ENCODE measurements at places on chromosomes 3 and 15. TPM values are rescaled to one million over a fixed set of nuclear protein-coding genes. Genes with fewer than 3 reads are reported as not detected.

- H3K27ac ChIP-seq = no peak overlapping the region
- no peaks in the 10 kb centered on the region for H3K27me3 ChIP-seq
- no peaks in the 10 kb centered on the region for H3K4me1 ChIP-seq
- H3K36me3 ChIP-seq = no peaks in the 10 kb centered on the region
Observed at GRCh38 chr15:70353606-70354345, 256.1 kb upstream of the TLE3 start.

DNA sequence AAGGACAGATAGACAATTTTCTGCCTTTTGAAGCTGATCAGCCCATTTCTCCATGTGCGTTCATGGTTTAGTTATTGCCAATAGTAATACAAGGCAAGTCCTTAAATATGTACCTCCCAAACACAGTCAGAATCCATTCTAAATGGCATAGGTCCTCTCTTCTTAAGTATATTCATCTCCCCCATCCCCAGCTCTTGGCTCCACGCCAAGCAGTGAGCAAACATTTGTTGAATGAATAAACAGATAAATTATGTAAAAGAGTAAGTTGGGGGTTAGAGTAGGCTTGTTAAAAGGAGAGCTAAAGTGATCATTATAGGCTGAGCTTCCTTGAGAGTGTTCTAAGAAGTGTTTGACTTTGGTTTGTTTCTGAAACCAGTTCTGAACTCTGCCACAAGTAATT lies 241.3 kb downstream of the ITPR1 start:
- no peak for DNase-seq
- no peaks in the 10 kb centered on the region for H3K27me3 ChIP-seq
- no peak overlapping the region for H3K27ac ChIP-seq
- peaks cover 6% of the 10 kb centered on the region for H3K4me1 ChIP-seq
- no peaks in the 10 kb centered on the region for H3K36me3 ChIP-seq

The IL17RB gene
- total RNA-seq = 8.3 TPM

DNA sequence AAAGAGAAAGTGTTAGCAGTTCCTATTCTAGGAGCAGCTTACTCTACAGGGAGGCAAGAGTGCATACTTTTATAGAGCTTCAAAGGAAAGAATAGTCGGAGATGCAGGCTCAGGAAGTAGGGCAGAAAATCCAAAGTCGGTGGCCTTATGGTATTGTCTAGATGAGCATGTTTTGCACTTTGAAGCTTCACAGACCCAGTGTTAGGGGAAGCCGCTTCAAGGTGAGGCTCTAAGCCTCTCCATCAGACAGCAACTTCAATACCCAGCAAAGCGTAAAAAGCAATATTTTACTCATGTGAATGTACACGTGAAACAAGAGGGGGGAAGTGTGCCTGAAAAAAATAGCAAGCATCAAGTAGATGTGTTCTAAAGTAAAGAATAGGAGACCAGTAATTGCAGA lies 125.6 kb upstream of the RASGRP1 start:
- DNase-seq = no peak
- no peak overlapping the region for H3K27ac ChIP-seq
- no peaks in the 10 kb centered on the region for H3K36me3 ChIP-seq
- no peak overlapping the region for H3K4me3 ChIP-seq

All from H9 (cell line).